ENCODE measurements at places on chromosomes 2 and 18. TPM values are rescaled to one million over a fixed set of nuclear protein-coding genes. Genes with fewer than 3 reads are reported as not detected.

The LYG2 gene
- not detected for total RNA-seq

The OTOS gene
- total RNA-seq, result not detected

The GLI2 gene
- 2.2 TPM for total RNA-seq

The PRSS56 gene
- 0.11 TPM for total RNA-seq

The RMC1 gene
- 13.0 TPM for total RNA-seq

The PFN4 gene
- total RNA-seq, result 0.32 TPM

The NPPC gene
- total RNA-seq, result 16.1 TPM

The LYPD6 gene
- total RNA-seq, result 0.14 TPM

The ST8SIA5 gene
- total RNA-seq, result 2.6 TPM

The LRRTM4 gene
- total RNA-seq, result 0.92 TPM
